ENCODE measurements at places on chromosomes 6 and 20. TPM values are rescaled to one million over a fixed set of nuclear protein-coding genes. Genes with fewer than 3 reads are reported as not detected.

DNA sequence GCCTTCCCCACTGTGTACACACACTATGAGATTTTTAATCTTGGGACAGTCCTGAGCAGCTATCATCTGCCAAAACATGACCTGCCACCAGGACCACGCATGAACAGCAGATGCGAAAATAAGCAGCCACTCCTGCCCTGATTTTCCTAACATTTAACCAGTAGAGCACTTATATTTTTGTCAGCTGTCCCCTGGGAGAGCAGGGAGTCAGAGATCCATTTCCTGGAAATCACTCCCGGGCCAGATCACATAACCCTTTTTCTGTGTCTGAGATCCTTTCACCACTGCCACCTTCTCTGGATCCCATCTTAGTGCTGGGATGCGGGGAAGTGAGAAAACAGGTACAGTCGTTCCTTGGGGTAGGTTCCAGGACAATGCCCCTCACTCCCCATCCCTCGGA lies 5.7 kb downstream of the SDCBP2 start:
- peak; percentile 28 for DNase-seq

DNA sequence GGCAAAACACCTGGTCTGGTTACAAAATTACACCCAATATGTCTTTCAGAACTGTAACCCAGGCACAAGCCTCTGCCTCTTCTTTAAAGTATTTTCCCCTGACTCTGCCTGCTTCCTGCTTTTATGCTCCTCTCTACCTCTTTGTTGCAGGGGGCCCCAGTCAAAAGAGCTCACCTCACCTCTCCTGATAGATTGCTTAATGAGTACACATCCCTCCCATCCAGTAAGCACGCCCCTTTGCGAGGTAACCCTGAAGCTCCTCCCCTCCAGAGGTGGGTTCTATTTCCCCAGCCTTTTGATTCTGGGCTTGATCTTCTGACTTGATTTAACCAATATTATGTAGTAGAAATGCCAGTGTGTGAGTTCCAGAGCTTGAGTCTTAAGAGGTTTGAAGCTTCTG lies 56.6 kb upstream of the EYA2 start:
- no peak for DNase-seq

SLC22A16 gene
- total RNA-seq = not detected

SEC23B gene
- 33.1 TPM for total RNA-seq

RTN4IP1 gene
- total RNA-seq = 6.1 TPM

LRRC1 gene
- total RNA-seq = 0.46 TPM

DNA sequence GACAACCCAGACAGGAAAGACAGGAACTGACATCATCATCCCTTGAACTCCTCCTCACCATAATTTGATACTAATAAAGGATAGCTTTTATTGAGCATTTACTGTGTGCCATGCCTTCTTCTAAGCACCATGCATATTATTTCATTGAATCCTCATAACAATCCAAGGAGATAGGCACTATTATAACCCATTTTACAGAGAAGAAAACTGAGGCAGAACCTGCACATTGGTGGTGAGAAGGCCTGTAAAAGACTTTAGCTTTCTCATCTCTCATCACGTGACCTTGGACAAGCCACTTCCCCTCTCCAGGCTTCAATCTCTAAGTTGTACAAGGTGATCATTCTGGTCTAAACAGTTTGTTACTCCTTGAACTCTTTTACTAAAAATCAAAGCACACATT lies 34.5 kb upstream of the PREX1 start:
- no peak for DNase-seq

GRCh38 chr6:18039481-18039880 lies 52.0 kb upstream of the KIF13A start:
- no peak for DNase-seq

- no peak for DNase-seq
Measured at GRCh38 chr20:13349235-13349604, 128.1 kb downstream of the ISM1 start.

DNA sequence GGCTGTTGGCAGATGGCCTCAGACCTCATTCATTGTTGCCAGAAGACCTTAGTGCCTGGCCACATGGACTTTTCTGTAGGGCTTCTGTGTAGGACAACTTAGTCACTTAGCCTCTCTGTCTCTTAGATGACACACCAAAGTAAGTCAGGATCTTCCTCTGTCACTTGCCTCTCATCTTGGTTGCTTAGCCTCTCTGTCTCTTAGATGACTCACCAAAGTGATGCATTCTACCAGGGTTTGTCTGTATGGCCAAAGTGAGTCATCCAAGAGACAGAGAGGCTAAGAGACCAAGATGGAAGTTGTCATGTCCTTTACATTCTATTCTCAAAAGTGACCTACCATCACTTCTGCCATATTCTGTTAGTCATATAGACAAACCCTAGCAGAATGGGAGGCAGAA lies 255.9 kb upstream of the DEFB112 start:
- DNase-seq = no peak

DNA sequence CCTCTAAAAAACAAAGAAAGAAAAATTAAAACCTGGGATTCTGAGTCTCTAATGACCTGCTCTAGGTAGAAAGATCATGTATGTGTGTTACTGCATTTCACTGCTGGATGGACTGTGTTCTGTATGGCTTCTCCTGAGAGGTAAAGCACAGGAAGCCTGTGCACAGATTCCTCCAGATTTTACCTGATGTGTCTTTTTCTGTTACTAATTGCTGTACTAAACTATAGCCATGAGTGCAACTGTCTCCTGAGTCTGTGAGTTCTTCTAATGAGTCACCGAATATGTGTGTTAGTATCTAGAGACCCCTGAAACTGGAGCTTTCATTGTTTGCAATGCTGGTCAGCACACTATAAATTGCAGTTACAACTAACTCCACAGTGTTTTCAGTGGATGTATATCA lies 270.8 kb downstream of the CDKAL1 start:
- no peak for DNase-seq

SPATS1 gene
- total RNA-seq = not detected

- DNase-seq = no peak
Measured at GRCh38 chr6:15596186-15596896, 66.5 kb downstream of the DTNBP1 start.

DNA sequence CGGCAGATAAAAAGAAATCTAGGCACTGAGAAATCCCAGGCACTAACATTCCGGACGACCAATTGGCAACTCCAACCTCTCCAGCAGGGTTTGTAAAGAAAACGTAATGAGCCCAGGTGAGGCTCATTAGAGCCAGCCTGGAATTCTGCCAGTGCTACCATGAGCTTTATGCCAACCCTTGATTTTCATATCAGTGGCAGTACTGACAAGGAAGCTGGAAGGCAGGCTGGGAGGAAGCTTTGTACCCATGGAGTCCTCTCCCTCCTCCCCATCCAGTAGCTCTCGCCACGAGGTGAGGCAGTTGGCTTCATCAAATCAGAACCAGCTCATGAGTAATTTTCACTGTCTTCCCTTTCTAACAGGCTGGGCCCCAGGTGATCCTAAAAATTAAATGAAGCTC lies 250.2 kb downstream of the ZNF217 start:
- no peak for DNase-seq

B3GALT4 gene
- total RNA-seq = 1.4 TPM

BTNL2 gene
- total RNA-seq = not detected

- DNase-seq = no peak
Measured at GRCh38 chr6:142378138-142378875, 76.5 kb downstream of the ADGRG6 start.

GRCh38 chr20:57369596-57369995 lies 18.5 kb downstream of the RAE1 start:
- no peak for DNase-seq

GRCh38 chr6:31578184-31579118 lies 3.1 kb downstream of the TNF start:
- DNase-seq = no peak

- peak; percentile 81 for DNase-seq
Measured at GRCh38 chr6:26104457-26105108, 17.4 kb downstream of the HFE start.

DNA sequence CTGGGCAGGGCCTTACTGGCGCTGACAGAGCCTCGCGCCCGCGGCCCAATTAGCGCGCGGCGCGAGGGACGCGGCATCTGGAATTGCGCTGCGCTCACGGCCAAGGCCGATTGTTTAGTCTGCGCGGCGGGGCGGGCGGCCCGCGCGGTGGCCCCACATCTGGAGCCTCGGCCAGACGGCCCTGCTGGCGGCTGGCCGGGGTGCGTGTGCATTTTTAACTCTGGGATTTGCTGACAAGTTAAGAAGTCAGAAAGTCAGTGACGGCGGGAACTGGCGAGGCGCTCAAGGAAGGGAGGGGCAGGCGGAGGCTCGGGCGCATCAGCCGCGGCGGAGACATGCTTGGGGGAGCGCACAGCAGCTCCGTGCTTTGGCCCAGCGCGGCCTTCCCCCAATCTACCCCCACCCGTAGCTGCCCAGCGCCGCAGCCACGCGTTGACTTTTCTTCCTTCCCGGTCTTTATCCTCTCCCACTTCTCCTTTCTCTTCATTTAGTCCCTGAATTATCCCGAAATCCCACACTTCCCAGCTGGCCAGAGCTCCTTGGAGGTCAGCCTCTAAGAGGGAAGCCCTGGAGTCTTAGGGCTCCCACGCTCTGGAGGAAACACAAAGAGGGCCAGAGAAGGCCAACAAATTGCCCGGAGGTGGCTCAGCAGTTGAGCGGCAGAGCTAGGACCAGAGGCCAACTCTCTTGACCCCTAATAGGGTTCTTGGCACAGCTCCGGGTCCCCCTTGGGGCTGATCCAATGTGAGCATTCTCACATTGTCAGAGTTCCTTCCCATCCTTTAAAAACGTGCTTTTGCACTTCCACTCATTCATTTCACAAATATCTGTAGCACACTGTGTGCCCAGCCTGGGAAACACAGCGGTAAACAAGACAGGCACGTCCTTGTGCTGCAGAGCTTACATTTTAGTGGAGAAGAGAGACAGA lies 40.8 kb upstream of the FOXP4 start:
- peak; percentile 56 for DNase-seq

- no peak for DNase-seq
Measured at GRCh38 chr20:21380711-21381110, 16.6 kb downstream of the NKX2-4 start.

- DNase-seq = no peak
Measured at GRCh38 chr6:135147637-135148592, 33.2 kb upstream of the MYB start.

GTPBP2 gene
- 18.4 TPM for total RNA-seq

DNA sequence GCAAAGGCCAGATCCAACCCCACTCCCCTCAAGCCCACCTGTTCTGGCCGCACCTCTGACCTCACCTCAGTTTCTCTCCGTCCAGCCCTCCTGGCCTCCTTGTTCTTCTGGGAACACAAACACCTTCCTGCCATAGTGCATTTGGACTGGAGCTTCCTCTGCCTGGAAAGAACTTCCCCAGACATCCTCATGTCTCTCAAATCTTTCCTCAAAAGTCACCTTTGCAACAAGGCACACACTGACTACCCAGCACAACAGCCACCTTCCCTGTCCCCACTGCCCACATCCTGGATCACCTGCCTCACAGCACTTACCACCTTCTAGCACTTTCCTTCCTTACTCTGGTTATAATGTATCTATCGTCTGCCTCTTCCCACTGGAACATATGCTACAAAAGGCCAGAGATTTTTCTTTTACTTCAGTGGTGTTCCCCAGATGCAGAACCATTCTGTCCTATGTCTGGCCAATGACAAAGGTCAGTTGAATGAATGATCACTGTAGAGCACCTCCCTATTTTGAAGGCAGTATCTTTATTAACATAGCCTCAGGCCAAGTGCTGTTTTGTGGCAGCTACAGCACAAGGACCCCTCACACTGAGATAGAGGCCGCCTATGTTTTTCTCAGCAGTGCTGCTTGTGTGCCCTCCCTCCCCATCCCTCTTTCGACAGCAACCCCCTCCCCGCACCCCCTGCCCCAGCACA lies 4.1 kb downstream of the HLA-B start:
- no peak for DNase-seq

PDYN gene
- not detected for total RNA-seq

DNA sequence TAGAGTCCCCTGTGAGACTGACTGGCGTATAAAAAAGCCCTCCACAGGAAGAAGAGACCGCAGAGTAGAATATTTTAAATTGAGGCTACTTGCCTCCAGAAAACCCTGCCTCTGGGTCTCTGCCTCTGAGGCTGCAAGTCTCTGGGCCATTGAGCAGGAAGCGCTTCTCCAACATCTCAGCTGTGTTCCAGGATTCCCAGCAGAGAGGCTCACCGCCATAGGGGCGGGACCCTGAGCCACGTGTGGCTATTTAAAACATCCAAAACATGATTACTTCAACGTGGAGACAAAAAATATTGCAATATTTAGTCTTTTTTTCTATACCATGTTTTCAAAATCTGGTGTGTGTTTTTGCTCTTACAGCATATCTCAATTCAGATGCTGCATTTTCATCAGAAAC lies 59.4 kb downstream of the GNAS-AS1 start:
- no peak for DNase-seq

DNA sequence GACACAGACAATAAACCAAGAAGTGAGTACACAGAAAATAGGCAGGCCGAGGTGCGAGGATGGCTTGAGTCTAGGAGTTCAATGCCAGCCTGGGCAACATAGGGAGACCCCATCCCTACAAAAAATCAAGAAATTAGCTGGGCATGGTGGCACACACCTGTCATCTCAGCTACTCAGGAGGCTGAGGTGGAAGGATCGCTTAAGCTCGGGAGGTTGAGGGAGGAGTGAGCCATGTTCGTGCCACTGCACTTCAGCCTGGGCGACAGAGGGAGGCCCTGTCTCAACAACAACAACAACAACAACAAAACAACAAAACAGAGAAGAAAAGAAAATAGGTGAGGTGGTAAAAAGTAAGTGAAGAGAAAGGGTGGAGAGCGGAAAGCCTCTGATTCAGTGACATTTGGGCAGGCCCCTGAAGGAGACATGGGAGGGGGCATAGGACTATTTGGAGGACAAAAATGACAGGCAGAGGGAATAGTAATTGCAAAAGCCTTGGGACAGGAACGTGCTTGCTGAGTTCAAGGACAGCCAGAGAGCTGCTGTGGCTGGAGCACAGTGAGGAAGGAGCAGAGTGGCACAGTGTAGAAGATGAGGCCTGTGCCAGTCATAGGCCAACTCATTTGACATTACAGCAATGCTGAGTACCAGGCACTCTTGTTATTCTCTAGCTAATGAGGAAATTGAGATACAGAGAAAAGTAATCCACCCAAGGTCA lies 160.6 kb downstream of the VEGFA start:
- DNase-seq = peak; percentile 6

GRCh38 chr6:160051390-160051789 lies 70.2 kb upstream of the SLC22A1 start:
- no peak for DNase-seq

DNA sequence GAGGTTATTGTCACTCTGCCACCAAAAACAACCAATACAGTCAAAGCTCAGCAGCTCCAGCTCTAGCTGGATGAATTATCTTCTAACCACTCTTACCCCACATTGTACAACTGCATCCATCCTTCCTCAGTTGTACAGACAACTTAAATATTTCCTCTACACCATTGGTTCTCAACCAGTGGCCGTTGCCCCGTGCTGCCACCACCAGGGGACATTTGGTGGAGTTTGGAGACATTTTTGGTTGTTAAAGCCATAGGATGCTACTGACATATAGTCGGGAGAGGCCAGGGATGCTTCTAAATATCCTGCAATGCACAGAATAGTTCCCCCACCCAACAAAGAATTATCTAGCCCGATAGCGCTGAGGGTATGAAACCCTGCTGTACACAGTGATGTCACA lies 59.3 kb downstream of the SHLD1 start:
- DNase-seq = no peak

CPXM1 gene
- total RNA-seq = 0.07 TPM

GRCh38 chr6:42047213-42047590 lies 3.1 kb upstream of the TAF8 start:
- DNase-seq = no peak

Data from right lobe of liver (tissue), 6 donors.